Naive thymus-derived CD8-positive, alpha-beta T cell (primary cell): ENCODE measurements at places on chromosomes 13 and 19. TPM values are rescaled to one million over a fixed set of nuclear protein-coding genes. Genes with fewer than 3 reads are reported as not detected.
A peak's percentile ranks its signal among the peaks of the same experiment; 100 is the strongest.

- H3K27me3 ChIP-seq: no peaks in the 10 kb centered on the region
- no peak overlapping the region for H3K27ac ChIP-seq
- H3K4me3 ChIP-seq: no peak overlapping the region
Observed at GRCh38 chr19:13212759-13213330, 62.6 kb downstream of the IER2 start.

GRCh38 chr13:89930861-89931260, 1416.6 kb upstream of the MIR17HG start:
- no peaks in the 10 kb centered on the region for H3K27me3 ChIP-seq
- H3K36me3 ChIP-seq: no peaks in the 10 kb centered on the region
- no peak overlapping the region for H3K27ac ChIP-seq
- no peak overlapping the region for H3K4me3 ChIP-seq
- no peak for DNase-seq

DNA sequence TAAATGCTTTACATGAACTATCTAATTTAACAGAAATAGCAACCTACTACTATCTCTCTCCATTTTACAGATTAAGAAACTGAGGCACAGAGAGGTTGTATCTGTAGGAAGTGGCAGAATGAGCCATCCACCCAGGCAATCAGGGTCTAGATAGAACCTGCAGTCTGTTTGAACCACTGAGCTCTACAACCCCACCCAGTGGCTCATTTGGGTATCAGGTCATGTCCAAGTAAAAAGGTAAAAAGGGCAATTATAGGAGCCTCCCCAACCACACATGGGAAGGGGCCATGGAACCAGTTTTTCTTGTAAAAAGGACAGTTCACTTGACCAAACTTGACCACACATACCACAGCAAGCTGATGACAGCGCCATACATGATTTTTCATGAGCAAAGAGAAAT, 92.9 kb upstream of the SGCG start:
- no peak for DNase-seq
- H3K4me1 ChIP-seq: no peaks in the 10 kb centered on the region

DNA sequence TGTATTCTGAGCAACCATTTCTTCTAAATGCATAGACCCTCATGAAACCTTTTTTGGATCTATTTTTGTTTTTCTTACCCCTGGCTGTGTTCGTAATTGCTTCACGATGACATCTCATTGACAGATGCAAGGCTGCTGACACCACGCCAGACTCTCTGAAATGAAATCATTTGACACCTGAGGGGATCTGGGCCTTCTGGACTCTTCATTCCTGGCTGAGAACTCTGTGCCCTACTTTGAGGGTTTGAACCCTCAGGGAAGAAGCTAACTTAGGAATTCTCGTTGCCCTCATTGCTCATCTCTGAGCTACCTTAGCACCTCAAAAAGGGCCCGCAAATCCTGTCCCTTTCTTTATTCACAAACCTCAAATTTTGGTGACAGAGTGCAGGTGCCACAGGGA, 40.5 kb upstream of the NBEA start:
- H3K4me1 ChIP-seq: no peaks in the 10 kb centered on the region
- H3K27ac ChIP-seq: no peak overlapping the region
- no peak overlapping the region for H3K4me3 ChIP-seq
- peaks cover 12% of the 10 kb centered on the region for H3K27me3 ChIP-seq
- no peaks in the 10 kb centered on the region for H3K36me3 ChIP-seq
- DNase-seq: no peak

- H3K27me3 ChIP-seq: no peaks in the 10 kb centered on the region
- H3K27ac ChIP-seq: peak overlapping the region; percentile 97
- DNase-seq: no peak
- H3K36me3 ChIP-seq: peaks cover 5% of the 10 kb centered on the region
Observed at GRCh38 chr19:40831502-40832430, 18.5 kb downstream of the CYP2A6 start.

- H3K27me3 ChIP-seq: no peaks in the 10 kb centered on the region
- DNase-seq: no peak
- no peak overlapping the region for H3K4me3 ChIP-seq
- H3K4me1 ChIP-seq: no peaks in the 10 kb centered on the region
Observed at GRCh38 chr13:45433381-45433790, 15.2 kb upstream of the SLC25A30 start.

- H3K27me3 ChIP-seq: no peaks in the 10 kb centered on the region
- no peak for DNase-seq
- H3K27ac ChIP-seq: no peak overlapping the region
- H3K36me3 ChIP-seq: no peaks in the 10 kb centered on the region
- H3K4me3 ChIP-seq: no peak overlapping the region
- H3K4me1 ChIP-seq: no peaks in the 10 kb centered on the region
Observed at GRCh38 chr13:107531816-107532215, 683.5 kb downstream of the LIG4 start.

GRCh38 chr13:62033934-62034333, 618.3 kb upstream of the PCDH20 start:
- no peaks in the 10 kb centered on the region for H3K36me3 ChIP-seq
- H3K27ac ChIP-seq: no peak overlapping the region
- no peaks in the 10 kb centered on the region for H3K27me3 ChIP-seq
- no peak for DNase-seq

- no peak overlapping the region for H3K4me3 ChIP-seq
- no peaks in the 10 kb centered on the region for H3K27me3 ChIP-seq
- H3K27ac ChIP-seq: no peak overlapping the region
- no peaks in the 10 kb centered on the region for H3K36me3 ChIP-seq
- no peak for DNase-seq
Observed at GRCh38 chr13:33958964-33959363, 141.0 kb downstream of the RFC3 start.

GRCh38 chr19:27733551-27734266, 1479.2 kb downstream of the UQCRFS1 start:
- H3K4me3 ChIP-seq: no peak overlapping the region
- no peaks in the 10 kb centered on the region for H3K4me1 ChIP-seq
- no peak for DNase-seq
- no peak overlapping the region for H3K27ac ChIP-seq
- H3K36me3 ChIP-seq: peaks cover 63% of the 10 kb centered on the region
- H3K27me3 ChIP-seq: no peaks in the 10 kb centered on the region

- H3K4me1 ChIP-seq: peaks cover 5% of the 10 kb centered on the region
- H3K27ac ChIP-seq: no peak overlapping the region
- no peak overlapping the region for H3K4me3 ChIP-seq
- no peaks in the 10 kb centered on the region for H3K27me3 ChIP-seq
- DNase-seq: no peak
Observed at GRCh38 chr19:2462635-2463421, 6.1 kb upstream of the LMNB2 start.

DNA sequence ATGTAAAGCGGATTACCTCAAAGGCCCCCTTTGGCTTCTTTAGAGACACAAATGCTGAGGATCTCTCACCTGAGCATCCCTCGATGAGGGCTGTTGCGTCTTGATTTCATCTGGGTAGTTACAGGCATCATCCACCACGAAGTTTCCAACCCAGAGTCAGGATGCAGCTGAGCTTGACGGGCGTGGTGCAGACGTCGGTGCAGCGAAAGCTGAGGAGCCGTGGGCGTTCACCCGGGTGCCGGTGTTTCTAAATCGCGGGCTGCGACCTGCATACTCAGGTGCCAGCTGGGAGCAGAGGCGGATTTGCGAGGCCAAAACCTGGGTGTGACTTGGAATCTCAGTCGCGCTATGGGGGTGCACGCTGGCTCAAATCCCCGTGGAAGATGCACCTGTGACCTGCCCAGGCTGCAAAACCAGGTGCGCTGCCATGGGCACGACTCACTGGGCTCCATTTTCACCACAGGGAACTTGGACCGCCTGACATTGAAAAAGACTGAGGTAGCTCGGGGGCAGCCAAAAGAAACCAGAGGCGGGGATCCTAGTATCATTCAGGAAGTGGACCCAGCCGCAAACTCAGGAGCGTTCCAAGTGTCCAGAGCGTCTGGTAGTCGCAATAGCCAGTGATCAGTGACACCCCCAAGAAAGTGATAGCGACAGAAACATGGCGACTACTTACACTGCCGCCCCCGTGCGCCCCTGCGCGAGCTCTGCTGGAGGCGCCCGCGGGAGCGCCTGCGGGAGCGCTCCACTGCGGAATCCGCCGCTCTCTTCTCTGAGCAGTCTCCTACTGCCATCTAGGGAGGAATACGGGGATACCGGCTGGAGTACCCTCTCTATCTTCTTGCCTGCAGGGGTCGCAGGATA, 36.4 kb upstream of the IGFL4 start:
- peaks cover 60% of the 10 kb centered on the region for H3K27me3 ChIP-seq
- no peak for DNase-seq
- peak overlapping the region; percentile 47 for H3K4me3 ChIP-seq
- no peak overlapping the region for H3K27ac ChIP-seq
- H3K36me3 ChIP-seq: no peaks in the 10 kb centered on the region
- H3K4me1 ChIP-seq: peaks cover 14% of the 10 kb centered on the region

GRCh38 chr13:66427458-66427861, 802.7 kb downstream of the PCDH9 start:
- H3K27ac ChIP-seq: no peak overlapping the region
- H3K36me3 ChIP-seq: no peaks in the 10 kb centered on the region
- H3K27me3 ChIP-seq: no peaks in the 10 kb centered on the region
- H3K4me1 ChIP-seq: no peaks in the 10 kb centered on the region

- no peaks in the 10 kb centered on the region for H3K27me3 ChIP-seq
- no peak overlapping the region for H3K4me3 ChIP-seq
- no peak overlapping the region for H3K27ac ChIP-seq
- H3K4me1 ChIP-seq: no peaks in the 10 kb centered on the region
- no peaks in the 10 kb centered on the region for H3K36me3 ChIP-seq
- DNase-seq: no peak
Observed at GRCh38 chr19:30155381-30156200, 213.6 kb downstream of the URI1 start.

- peaks cover 20% of the 10 kb centered on the region for H3K4me1 ChIP-seq
- peak overlapping the region; percentile 76 for H3K27ac ChIP-seq
- H3K36me3 ChIP-seq: no peaks in the 10 kb centered on the region
- DNase-seq: peak; percentile 84
- no peaks in the 10 kb centered on the region for H3K27me3 ChIP-seq
Observed at GRCh38 chr19:31214086-31214485, 135.2 kb downstream of the TSHZ3 start.

DNA sequence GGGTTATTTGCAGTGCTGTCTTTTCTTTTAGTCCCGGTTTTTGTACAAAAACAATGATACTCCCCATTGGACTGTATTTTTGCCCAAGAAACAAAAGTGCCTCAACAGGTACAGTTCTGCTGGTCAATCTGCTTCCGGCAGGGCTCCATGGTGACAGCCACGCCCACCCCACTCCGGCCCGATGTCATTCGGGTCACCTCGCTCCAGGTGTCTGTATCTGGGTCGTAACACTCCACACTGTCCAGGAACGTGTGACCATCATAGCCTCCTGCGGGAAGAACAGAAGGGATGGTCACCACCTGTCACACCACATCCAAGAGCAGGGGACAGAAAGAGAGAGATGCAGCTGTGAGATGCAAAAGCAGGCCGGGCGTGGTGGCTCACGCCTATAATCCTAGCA, 16.6 kb downstream of the KEAP1 start:
- H3K36me3 ChIP-seq: peaks cover 46% of the 10 kb centered on the region
- no peak overlapping the region for H3K4me3 ChIP-seq
- DNase-seq: no peak
- no peak overlapping the region for H3K27ac ChIP-seq
- no peaks in the 10 kb centered on the region for H3K4me1 ChIP-seq
- no peaks in the 10 kb centered on the region for H3K27me3 ChIP-seq

- DNase-seq: no peak
- peak overlapping the region; percentile 41 for H3K27ac ChIP-seq
- no peak overlapping the region for H3K4me3 ChIP-seq
- H3K27me3 ChIP-seq: no peaks in the 10 kb centered on the region
Observed at GRCh38 chr13:19772306-19772705, 10.4 kb downstream of the PSPC1 start.

DNA sequence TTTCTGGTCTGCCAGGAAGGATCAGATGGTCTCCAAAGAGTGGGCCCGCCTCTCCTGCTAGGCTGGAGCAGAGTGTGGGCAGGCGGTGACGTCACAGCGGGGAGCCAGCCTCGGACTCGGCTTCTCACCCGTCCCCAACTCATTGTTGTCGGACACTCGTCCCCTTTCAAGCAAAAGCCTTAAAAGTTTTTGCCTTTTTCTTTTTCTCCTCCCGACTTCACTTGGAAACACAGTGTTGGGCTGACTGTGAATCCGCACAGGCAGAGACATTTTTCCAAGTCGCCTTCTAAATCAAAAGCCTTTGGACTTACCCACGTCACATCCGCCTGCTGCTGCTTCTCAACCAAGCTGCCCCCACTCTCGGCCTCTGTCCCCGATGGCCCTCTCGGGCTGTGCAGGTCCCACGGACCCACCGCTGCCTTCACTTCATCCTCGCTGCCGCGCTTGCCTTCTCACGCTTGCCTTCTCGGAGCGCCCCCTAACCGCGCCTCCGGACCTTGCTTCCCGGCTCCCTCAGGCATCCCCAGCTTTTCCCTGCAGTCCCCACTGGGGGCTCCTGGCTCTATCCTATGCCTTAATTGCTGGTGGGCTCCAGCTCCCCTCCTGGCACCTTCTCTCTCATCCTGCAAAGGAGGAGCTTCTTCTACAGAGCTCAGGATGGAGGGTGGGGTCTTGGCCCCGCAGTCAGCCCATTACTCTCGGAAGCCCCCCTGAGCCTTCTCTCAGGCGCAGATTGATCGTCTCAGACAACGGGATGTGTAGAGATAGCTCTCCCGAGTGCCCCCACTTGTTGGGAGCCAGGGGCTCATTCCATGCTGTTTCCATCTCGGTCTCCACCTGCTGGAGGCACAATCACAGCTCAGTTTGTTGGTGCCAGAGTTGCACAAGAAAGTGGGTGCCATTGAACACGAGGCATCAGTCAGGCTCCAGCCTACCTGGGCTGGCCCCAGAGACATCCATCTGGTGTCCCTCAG, 3.9 kb upstream of the ZNF135 start:
- no peak for DNase-seq
- H3K4me3 ChIP-seq: peak overlapping the region; percentile 41
- no peak overlapping the region for H3K27ac ChIP-seq
- peaks cover 5% of the 10 kb centered on the region for H3K27me3 ChIP-seq

- no peaks in the 10 kb centered on the region for H3K36me3 ChIP-seq
- peaks cover 29% of the 10 kb centered on the region for H3K4me1 ChIP-seq
- no peak overlapping the region for H3K27ac ChIP-seq
- H3K4me3 ChIP-seq: no peak overlapping the region
- H3K27me3 ChIP-seq: peaks cover 2% of the 10 kb centered on the region
Observed at GRCh38 chr19:47741544-47742140, 3.7 kb upstream of the NOP53 start.

CNFN gene
- not detected for total RNA-seq

EPS8L1 gene
- not detected for total RNA-seq

NLRP4 gene
- total RNA-seq: not detected

ZNF540 gene
- 19.1 TPM for total RNA-seq

ZNF729 gene
- not detected for total RNA-seq

ZNF442 gene
- total RNA-seq: 7.4 TPM

CCDC70 gene
- total RNA-seq: not detected

UGGT2 gene
- total RNA-seq: not detected

PRR22 gene
- total RNA-seq: 8.9 TPM

LGI4 gene
- 1.6 TPM for total RNA-seq

SPTBN4 gene
- total RNA-seq: 0.47 TPM

CEBPA gene
- total RNA-seq: 0.66 TPM

LILRB4 gene
- total RNA-seq: 0.57 TPM
